GM12878 (cell line): ENCODE measurements at places on chromosomes 4 and X.

- no peak for DNase-seq
Measured at GRCh38 chrX:110678591-110678990, 117.0 kb downstream of the CHRDL1 start.

DNA sequence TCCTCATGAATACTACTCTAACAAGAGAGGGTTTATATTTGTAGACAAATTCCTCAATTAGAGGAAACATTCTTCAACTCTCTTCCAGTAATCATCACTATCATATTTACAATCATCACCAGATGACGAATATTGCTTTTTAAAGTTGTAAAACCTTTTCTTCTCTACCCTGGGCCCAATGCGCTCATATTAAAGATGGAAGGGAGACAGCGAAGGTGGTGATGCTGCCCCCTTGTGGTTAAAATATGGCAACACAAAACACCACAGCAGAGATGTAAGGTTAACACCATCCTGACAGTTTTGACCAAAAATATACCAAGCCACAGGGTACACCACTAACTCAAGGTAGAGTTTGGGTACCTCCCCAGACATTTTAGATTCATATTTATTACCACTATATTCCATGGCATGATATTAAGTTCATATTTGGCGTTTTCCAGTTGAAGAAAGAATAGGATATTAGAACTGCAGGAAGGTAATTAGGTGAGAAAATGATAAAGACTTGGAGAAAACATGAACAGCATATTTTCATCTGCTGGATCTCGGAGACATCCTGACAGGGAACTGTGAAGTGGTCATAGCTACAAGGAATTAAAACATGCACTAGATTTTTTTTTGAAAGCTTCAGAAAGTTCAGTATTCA lies 72.8 kb downstream of the SLC9A7 start:
- no peak for DNase-seq

DNA sequence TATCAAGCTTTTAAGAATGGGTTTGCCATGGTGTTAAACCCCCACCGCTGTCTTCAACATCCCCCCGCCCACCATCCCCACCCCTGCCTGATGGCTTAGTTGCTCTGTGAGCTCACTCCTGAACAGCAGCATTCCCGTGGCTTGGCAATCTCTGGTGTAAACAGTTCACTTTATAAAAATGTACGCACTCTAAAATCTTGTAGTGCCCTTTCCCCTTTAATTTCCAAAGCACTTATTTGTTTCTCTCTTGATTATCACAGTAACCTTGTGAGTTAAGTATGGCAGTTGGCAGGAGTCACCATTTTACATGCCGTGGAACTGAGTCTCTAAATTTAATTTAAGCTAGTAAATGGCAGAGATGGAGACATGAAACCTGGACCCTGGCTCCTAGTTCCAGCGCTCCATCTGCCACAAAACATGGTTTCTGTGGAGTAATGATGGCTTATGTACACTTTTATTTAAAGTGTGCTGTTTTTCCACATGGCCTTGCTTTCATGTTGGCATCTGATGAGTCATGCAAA lies 123.1 kb downstream of the AFF1 start:
- no peak for DNase-seq

DNA sequence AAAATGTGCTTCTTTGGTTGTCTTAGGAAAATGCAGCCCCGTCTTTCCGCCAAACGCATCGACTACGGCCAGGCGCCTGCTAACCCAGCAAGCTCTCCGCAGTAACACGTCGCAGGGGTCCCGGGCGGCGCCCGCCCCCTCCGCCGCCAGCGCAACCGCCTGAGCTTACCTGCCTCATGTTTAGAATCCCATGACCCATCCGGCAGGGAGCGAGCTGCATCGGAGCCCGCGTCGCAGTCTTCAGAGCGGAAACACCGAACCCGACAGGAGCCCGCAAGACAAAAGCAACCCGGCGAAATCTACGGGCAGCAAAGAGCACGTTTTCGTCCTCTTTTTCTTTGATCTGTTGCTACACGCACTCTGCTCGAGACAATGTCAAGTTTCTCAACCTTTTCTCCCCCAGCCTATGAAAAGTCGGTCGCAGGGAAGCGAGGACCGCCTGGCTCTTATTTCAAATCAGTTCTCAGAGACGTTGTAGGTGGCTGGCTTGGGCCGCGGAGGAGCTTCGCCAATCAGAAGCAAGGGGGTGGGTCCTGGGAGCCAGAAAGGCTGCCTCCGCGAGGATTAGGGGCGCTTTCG lies at the start of gene MID1:
MID1 (minus strand) TSS at position 465 of the 579 bp plus-strand sequence. CDS start 53,038 bp downstream, outside the sequence.
- DNase-seq, result no peak

- DNase-seq, result no peak
Measured at GRCh38 chrX:68728186-68728585, 80.7 kb downstream of the STARD8 start.

DNA sequence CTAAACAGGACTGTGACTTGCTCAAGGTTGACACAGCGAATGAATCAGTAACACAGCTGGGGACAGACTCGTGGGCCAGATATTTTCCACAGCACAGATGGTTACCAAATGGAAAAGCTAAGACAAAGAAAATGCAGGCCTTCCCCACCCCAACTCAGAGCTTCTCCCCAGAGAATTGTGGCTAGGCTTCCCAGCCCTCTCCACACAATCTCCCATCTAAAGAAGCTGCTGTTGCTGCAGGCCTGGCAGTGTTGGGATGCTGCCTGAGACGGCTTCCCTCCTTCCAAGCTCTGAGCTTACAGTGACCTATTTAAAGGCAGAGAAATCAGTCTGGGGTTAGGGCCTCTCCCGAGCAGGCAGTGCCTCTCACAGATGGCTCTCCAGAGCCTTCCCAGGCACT lies 46.5 kb upstream of the PGRMC1 start:
- DNase-seq, result no peak

DNA sequence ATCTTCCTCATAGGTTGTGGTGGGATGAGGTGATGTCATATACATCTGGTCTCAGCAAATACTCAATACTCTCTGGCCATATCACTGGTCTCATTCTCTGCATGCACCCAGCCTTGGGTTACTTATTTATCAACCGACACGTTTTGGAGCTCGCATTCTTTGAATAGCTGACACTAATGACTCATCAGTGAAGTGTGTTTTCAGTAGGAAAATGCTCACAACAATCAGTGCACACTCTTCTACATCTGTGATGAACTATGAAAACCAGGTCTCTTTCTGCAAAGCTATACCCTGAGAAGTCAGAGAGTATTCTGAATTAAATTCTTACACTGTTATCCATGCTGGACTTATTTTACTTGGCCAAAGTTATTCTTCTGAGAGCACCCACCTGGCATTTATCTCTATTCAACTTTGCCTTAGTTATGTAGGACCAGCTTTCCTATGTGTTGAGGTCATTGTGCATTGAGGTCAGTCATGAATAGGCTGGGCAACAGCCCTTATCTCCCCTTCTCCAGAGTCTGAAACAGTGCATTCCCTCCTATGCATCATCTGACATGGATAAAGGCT lies 58.7 kb upstream of the DHX15 start:
- DNase-seq, result no peak

GRCh38 chr4:38609614-38610013 lies 54.4 kb upstream of the KLF3 start:
- no peak for DNase-seq

DNA sequence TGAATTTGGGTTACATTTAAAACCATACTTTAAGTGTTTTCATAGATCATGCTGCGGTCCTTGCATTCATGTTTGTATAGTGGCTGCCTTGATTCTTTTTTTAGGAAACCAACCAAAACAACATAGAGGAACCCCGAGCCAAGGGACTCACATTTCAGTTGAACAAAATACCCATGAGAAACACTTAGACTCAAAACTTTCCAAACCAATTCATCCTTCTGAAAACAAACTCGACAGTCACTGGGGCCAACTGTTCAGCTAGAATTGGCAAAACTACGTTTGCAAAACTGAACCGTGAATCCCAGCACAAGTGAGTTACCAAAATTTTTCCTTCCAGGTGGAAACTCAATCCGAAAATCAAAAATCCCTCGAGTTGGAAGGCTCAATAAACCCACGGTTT lies 1.4 kb downstream of the ADGRA3 start:
- no peak for DNase-seq

DNA sequence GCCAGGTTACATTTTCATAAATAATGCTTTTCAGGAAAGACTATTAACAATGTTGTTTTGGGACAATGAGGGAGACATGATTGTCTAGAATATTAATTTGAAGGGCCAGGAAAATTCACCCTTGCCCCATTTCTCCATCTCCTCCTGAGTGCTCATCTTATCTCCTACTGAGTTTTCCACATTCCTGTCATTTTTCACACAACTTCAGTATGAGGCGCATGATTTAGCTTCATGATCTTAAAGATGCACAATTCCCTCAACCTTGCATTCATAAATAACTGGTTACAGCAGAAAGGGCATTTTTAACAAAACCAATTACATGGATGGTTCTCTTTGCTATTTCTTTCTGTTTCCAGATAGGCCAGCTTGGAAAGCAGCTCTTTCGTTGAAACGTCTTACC lies 1699.2 kb upstream of the IGFBP7 start:
- DNase-seq, result no peak

GRCh38 chrX:45306794-45307193 lies 106.1 kb upstream of the DIPK2B start:
- DNase-seq, result no peak

DNA sequence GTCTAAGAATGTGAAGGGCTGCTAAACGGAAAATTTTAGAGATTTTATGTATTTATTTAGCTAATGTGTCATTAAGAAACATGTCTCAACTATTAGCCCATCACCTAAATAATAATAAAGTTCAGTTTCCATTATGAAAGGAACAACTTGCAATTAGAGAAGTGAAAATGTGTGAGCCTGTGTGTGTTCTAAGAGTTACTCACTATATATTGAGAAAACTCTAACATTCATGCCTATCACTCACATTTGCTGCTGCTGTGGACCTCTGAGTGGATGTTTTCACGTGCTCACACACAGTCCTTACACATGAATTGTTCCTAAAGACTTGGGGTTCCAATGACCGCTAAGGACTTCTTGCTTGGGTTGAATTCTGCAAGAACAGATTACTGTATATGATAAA lies 364.0 kb downstream of the TMA16 start:
- no peak for DNase-seq

DNA sequence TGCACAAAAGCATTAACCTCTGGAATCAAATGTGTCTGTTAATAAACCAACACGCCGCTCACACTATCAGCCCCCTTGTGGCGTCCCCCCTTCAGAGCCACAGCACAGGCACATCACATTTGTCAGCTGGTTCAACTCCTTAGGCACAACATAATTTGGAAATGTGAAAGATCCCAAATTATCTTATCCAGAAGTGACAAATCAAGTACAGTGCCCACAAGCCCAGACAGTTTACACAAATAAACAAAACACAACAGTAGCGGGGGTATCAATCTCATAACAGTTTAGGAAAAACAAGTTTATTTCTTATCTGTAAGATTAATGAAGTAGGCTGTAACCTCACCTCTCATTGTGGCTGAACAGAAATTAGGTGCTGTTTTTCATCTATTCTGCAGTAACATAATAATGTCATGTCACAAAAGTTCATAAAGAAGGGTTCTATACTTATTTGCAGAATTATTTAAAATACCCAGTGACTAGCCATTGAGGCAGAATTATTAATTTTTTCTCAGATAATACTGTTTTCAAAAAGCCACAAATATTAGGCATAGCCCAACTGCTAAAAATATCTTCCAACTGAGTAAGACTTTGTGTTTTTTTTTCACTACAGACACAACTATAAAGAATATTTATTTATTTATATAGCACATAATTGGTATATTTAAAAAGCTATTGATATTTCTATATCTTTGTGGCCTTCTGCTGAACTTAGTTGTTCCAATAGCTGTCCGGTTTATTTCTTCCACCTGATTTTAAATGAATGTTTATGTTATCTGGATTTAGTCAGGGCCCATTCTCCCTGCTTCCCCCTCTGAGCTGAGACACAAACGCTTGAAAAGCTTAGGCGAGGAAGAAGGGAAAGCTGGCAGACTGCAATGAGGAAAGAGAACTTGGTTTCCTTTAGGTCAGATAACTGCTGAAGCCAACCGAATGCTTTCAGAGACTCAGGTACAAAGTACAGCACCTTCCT lies 214.7 kb downstream of the QDPR start:
- DNase-seq, result no peak

- DNase-seq, result no peak
Measured at GRCh38 chrX:144333429-144333828, 449.6 kb downstream of the UBE2NL start.

DNA sequence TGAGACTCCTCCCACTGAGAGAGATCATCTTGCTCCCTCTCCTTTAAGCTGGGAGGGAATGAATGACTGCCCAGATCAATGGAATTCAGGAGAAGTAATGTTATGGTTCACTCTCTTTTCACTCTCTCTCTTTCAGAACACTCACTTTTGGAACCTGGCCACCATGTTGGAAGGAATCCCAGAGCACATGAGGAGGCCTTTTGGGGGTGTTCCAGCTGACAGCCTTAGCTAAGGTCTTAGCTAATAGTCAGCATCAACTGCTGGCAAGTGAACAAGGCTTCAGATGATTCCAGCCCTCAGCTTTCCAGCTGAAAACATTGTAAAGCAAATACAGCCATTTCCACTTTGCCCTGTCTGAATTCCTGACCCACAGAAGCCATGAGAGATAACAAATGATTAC lies 124.0 kb upstream of the CLNK start:
- no peak for DNase-seq

GRCh38 chr4:23382879-23383278 lies 507.0 kb downstream of the PPARGC1A start:
- DNase-seq, result no peak

DNA sequence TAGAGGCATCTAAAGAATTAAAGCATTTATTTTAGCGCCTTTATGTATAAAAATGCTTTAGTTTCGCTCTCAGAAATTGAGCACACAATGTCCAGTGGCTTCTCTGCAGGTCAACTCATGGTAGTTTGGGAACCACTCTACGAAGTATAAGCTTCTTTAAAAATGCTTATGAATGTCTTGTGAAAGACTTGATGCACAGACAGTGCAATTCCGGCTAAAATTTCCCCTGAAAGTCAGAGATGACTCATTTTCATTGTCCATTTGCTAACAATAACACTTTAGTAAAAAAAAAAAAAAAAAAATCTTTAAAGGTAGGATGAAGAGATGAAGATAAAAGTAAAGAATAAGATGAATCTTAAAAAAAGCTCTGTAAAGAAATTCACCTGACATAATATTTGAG lies 117.2 kb downstream of the PDHA2 start:
- no peak for DNase-seq

DNA sequence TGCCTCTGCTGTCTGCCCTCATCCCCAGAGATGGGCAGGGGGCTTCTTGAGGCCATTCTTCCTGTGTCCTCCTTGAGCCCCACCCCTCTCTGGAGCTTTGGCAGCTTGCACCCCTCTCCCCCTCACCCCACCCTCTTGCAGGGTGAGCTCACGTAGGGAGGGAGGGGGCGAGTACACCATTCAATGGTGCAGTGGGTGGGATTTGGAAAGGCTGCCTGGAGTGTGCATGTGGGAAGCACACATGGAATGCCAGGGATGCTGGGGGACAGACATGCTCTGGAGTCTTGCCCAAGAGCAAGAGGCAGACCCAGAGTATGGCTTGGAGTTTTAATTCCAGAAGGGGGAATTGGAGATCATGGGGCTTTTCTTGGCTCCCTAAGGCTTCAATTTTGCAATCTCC lies 5.6 kb downstream of the PAK3 start:
- no peak for DNase-seq

DNA sequence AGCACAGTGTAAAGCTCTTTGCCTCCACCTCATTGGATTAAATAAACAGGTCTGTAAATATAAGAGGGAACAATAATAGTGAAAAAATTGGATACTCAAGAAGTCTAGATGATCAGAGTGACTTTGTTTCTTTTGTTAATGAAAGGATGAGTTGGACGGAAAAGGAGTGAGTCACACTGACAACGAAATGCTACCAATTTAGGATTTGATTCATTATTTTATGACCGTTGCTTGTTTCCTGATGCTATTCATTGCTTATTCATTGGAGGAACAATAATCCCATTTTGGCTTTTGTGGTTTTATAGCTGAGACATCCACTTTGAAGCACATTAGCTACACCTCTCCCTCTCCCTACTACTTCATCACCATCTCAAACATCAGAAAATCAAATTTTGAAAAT lies 74.4 kb upstream of the DYNLT3 start:
- DNase-seq, result no peak
